Activated CD8-positive, alpha-beta T cell treated with anti-CD3 and anti-CD28 coated beads for 36 hours (primary cell): ENCODE measurements at places on chromosomes 1 and 21. TPM values are rescaled to one million over a fixed set of nuclear protein-coding genes. Genes with fewer than 3 reads are reported as not detected.

DNA sequence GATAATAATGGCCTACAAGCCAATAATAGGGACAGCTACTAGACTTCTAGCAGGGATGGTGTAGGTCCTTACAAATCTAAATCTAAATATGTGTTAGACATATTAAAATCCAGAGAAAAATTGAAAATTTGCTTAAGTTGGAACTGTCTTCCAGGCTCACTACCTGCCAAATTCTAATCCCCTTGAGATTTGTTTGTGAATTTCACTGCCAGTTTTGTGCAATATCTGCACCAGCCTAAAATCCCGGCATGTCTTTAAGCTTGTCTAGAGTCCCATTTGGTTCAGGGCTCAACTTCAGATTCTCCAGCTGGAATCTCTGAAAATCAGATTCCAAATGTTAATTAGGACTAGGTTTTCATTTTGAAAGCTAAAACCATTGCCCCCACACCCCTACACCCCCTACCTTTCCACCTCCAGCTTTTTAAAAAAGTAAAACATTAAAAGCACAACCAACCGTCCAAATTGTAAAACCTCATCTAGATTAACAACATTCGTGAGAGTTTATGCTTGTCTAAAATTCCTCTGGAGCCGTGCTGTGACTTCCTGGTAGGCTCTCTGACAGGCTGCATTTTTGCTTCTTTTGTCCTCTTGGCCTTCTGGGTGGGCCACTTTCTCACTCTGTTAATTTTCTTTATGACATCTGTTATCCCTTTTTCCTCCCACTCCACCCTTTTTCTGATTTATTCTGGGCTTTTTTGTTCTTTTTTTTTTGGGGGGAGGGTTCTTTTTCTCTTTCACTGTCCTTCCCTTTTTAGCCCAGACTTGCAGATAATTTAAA, 348.7 kb downstream of the PAPPA2 start:
- DNase-seq = no peak

DNA sequence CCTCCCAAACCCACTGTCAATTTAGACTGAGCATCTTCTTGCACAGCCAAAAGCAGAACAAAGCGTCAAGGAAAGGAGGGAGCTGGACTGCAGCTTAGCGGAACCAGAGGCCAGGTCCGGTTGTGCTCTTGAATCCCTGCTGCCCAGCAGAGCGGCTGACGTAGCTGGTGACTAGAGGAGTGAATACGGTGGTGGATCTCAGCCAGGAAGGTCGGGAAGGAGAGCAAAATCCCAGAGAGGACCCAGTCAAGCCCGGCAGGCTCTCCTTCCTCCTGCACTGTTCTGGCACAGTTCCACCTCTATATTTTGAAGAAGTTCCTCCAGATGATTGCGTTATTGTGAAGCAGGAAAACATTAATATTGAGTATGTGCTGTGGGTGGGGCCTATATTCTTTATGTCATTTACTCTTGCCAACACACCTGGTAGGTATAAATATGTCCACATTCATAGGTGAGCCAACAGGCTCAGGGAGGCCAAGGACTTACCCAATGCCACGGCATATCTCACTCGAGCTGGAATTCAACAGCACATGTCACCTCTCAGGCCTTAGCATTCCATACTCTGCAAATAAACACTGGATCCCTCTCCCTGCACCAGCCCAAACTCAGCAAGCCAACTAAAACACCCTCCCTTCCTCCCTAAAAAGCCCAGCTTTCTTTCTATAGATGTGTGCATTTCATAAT, 23.6 kb upstream of the ABCB10 start:
- DNase-seq = no peak

DNA sequence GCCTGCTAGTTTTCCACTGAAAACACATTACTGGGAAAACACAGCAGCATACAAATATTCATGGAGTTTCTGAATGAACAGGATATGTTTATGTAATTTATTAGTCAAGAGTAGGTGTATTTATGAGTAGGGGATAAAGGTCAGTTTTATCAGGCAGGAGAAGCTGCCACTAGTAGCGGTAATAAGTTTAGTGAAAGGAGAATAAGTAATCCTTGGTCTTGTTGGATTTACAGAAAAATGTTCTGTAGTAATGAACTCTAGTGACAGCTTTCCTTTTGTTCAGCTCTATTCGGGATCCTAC, 1.2 kb downstream of the MAST2 start:
- DNase-seq = no peak

GRCh38 chr1:22847709-22848108, 125.0 kb downstream of the LACTBL1 start:
- DNase-seq = no peak

- no peak for DNase-seq
Measured at GRCh38 chr1:163069142-163069541, at the start of gene RGS4. Gene RGS4, plus strand, starts transcription at chr1:163069361. Its CDS starts 124 bp downstream, at chr1:163069485.

- no peak for DNase-seq
Measured at GRCh38 chr1:202798792-202799331, 9.4 kb downstream of the KDM5B start.

DNA sequence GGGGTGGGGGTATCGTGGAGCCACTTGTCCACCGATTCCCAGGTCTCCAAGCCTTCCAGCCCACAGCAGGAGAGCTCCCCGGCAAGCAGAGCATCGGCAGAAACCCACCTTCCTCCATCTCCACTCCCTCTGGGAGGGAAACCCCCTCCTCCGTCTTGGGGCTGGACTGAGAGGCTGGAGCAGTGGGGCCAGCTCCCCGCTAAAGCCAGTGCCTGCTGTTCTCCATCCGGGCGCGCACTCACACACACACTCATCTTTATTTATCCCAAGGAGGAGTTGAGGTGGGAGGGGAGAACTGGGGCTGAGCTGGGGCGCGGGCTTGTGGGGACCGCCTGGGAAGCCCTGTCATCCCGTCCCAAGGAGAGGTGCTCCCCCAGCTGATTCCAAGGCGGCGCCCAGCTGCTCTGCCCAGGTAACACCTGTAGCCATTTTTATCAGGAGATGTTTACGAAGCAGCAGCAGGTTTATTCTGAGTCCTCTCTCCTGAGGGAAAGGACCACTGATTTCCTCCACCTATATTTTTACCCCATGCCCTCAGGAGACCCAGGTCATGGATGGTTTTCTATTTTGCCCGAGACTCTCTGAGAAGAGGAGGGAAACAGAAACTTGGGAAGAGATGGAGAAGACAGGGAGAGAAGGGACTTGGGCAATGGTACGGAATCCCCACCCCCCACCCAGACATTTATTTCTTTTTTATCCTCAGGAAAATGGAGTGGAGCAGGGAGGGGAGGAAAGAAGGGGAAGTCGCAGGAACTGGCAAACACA, 2.1 kb downstream of the KCNN3 start:
- DNase-seq = no peak

GRCh38 chr1:205514211-205515142, 10.0 kb downstream of the CDK18 start:
- no peak for DNase-seq

DNA sequence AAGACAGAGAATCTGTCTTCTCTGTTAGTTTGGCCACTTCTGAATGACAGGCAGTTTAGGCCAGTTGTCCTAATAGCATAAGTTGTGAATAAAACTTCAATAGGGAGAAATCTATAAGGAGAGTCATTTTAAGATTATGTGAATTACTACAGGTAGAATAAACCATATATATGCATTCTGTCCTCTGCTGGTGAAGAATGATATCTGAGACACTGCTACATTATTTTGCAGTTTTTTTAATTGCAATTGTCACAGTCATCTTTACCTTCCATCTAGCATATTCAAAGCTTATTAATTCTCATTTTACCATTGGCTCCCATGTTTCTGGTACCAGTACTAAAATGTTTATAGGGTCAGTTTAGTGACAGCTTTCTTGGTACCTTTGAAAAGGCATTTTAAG, 519.6 kb upstream of the DEPDC1 start:
- DNase-seq = no peak

DNA sequence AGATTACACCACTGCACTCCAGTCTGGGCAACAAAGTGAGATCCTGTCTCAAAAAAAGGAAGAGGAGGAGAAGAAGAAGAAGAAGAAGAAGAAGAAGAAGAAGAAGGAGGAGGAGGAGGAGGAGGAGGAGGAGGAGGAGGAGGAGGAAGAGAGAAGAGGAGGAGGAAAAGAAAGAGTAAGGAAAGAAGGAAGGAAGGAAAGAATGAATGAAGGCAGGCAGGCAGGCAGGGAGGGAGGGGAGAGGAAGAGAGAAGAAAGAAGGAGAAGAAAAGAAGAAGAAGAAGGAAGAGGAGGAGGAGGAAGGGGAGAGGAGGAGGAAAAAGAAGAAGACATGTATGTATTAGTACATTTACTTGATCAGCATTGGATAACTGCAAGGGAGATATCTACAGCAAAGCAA, 26.7 kb downstream of the MIS18A start:
- no peak for DNase-seq

- no peak for DNase-seq
Measured at GRCh38 chr1:232978815-232979214, 28.4 kb downstream of the NTPCR start.

DNA sequence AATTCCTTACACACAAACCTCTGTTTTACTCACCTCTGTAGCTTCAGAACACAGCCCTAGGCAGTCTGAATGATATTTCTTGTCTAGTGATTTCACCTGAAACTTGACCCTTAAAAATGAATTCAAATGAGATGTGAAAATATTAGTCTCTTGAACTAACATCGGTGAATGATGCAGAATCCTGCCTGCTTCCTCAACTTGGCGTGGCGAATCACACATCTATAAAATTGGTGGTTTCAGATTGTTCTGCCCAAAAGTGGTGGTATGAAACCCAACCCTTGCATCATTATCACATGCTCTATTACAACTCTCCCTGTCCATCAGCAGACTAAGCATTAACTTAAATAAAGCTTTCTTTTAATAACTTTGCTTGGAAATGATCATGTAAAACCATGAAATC, 26.9 kb upstream of the C1orf21 start:
- DNase-seq = no peak

- DNase-seq = no peak
Measured at GRCh38 chr1:16617778-16618580, 4.6 kb upstream of the NBPF1 start.

GRCh38 chr1:208033236-208033635, 122.3 kb upstream of the CD34 start:
- no peak for DNase-seq

- no peak for DNase-seq
Measured at GRCh38 chr1:109975718-109976117, 8.8 kb upstream of the AHCYL1 start.

DNA sequence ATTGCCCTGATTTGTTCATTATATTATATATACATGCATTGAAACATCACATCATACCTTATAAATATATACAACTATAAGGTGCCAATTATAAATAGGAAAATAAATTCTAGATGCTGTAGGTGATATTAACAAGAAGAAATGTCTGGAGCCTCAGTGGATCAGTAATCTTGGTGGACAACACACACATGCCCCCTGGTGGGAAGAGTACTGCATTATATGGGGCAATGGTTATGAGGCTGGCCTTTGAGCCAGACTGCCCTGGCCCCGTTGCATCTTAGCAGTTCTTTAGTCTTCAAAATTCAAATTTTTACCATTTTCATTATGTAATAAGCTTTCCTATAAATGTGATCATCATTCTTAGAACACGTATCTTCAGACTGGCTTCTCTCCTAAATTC, 335.0 kb upstream of the GREM2 start:
- DNase-seq = peak; percentile 25

- no peak for DNase-seq
Measured at GRCh38 chr1:26743426-26744059, 44.2 kb upstream of the PIGV start.

DNA sequence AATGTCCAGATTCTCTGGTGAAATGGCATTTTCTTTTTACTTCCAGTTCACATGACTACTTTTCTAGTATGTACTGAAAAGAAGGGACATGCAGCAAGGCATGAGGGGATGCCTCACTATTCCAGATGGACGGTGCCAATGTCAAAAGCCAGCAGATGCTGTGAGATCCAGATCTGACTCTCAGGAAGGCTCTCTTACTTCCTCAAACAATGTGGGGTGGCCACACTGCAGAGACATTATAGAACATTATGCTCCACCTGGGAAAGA, 17.7 kb downstream of the CRYZ start:
- no peak for DNase-seq

- DNase-seq = no peak
Measured at GRCh38 chr1:109838838-109839240, 71.8 kb upstream of the CSF1 start.

- no peak for DNase-seq
Measured at GRCh38 chr1:10514490-10515235, 39.9 kb downstream of the PEX14 start.

GRCh38 chr1:183248989-183249691, 63.1 kb downstream of the LAMC2 start:
- no peak for DNase-seq

DNA sequence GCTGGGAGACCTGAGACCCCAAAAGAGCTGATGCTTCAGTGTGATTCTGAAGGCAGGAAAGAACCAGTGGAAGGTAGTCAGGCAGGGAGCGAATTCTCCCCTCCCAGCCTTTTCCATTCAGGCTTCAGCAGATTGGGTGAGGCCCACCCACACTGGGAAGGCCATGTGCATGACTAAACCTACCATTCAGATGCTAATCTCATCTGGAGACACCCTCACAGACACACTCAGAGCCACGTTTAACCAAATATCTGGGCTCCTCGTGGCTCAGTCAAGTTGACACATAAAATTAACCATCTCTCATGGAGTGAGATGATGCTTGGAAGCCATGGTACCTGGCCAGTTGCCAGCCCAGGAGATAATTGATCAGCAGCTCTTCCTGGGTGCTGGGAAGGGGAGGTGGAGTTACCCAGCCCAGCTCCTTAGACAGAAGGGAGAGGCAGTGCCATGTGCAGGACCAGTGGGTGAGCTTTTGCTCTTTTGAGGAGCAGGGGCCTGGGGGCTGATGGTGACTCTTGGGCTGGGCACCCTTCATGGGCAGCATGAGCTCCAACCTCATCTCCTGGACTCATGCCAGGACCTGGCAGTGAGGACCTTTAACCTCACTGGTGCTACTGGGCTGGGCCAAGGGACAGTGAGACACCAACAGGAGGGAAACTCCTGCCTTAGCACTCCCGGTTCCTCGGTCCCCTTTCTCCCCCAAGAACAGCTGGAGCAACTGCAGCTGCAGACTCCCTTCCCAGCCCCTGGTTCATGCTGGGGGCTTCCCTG, 89.0 kb upstream of the ACTL8 start:
- no peak for DNase-seq

DNA sequence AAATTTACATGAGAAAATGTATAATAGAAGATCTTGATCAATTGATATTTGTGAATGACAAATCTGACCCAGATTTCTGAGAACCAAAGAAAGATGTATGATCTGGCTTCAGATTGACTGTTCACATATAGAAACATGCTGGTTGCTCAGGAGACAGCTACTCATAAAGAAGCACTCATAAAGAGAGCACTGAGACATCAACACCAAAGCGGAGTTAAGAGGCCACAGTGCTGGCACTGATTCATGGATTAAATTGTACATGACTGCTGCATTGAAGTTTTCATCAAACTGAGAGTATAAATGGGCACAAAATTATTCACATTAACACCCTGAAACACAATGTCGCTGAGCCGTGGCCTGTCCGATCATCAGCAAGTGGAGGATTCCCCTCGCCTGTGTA, 46.2 kb downstream of the SH3GLB1 start:
- no peak for DNase-seq

- DNase-seq = peak; percentile 17
Measured at GRCh38 chr1:98049370-98050135, 128.7 kb upstream of the DPYD start.

- DNase-seq = no peak
Measured at GRCh38 chr1:160996178-160996577, 24.8 kb downstream of the F11R start.

The RHCE gene
- total RNA-seq = 0.56 TPM

The SLC27A3 gene
- 7.2 TPM for total RNA-seq

The LRRIQ3 gene
- total RNA-seq = 0.96 TPM

The ZNF695 gene
- total RNA-seq = 1.1 TPM

The RBP7 gene
- total RNA-seq = not detected

The RGS13 gene
- total RNA-seq = not detected

The C1orf35 gene
- total RNA-seq = 22.2 TPM

The INSRR gene
- total RNA-seq = 0.54 TPM
